A172 (cell line): ENCODE measurements at places on chromosomes 11 and 22. TPM values are rescaled to one million over a fixed set of nuclear protein-coding genes. Genes with fewer than 3 reads are reported as not detected.

DNA sequence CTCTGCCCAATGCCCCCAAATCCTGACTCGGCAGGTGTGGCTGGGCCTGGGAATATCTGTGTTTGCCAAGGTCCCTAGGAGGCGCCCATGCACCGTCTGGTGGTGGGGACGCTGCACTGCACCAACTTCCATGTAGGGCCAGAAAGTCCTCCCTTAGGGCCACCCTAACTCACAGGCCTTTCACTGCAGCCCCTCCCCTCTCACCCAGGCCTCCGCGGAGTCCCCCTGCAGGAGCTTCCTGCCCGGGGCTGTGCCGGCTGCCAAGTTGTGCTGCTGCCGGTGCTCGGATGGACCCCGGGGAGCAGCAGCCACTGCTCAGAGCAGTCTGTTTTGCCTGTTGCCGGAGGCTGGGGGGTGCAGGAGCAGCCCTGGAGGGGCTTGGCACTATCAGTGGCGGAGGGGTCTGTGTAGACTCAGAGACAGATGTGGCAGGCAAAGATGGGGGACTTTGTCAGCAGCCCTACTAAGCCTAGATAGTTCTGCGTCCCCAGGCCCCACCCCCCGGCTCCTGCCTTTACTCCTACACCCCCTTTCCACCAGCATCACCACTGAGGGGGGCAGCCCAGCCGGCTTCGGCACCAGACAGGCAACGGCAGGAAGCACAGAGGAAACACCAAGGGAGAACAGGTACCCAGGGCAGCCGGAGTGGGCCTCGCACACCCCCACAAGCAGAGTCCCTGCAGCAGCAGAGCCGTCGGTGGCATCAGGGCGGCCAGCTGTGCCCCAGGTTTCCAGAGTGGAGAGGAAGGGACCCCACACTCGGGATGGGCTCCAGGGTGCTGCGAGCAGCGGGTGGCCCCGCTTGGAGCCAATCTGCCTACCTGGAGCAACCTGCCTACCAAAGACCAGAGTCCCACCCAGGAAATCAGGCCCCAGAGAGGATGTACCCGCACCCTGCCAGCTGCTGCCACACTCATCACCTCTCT is 124.3 kb downstream of the TRIM29 start:
- no peak for DNase-seq

SLC22A9 gene
- not detected in 2 replicates for total RNA-seq

DNA sequence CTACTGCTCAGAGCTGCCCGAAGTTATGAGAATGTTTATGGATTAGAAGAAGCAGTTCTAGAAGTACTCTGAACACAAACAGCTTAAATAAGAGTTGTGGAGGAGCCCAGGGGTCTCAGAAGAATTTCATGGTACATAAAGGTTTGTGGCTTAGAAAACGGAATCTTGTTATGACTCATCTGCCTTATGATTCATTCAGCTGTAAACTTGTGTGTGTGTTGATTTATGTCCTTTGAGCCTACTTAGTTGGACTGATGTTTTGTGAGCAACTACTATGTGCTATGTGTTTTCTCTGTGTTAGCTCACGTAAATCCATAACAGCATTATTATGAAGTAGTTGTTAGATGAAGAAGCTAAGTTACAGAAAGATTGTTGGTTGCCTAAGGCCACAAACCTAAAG is 203.7 kb downstream of the PGR start:
- peak; percentile 72 for DNase-seq

DNA sequence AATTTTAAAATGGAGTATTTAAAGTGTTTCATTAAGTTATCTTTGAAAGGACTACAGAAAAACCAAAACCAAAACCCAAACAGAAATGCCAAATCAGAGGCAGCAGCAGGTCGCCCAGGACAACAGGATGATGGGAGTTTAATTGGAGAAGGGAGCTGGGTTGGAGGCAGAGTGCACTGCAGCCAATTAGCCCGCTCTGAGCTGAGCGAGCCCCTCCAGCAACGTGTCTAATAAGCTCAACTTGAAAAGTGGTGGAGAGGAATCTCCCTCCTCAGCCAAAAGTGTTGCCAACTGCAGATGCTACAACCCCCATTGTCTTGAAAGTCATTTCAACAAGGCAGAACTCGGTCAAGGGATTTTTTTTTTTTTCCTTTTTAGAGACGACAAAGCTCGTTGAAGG is 323.9 kb downstream of the CADM1 start:
- no peak for DNase-seq

KRTAP5-2 gene
- not detected in 2 replicates for total RNA-seq

LRRN4CL gene
- 2.8 and 5.1 TPM in 2 replicates for total RNA-seq

DNA sequence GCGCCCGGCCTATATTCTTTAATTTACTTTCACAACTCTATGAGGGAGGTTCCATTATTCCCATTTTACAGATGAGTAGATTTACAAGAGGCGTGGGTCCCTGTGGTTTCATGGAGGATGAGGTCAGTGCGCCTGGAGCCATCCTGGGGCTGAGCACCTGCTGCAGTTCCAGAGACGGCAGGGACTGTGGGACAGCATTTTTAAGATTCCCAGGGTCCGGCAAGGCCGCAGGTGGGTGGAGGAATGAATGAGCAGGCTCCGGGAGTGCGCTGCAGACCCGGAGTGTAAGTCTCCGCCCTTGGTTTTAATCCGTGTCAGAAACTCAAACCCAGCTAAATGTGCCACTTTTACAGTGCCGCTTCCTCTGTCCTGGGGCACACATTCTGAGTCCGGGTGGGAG is 4.1 kb upstream of the CHRM1 start:
- no peak for DNase-seq
